ENCODE measurements at places on chromosomes 5 and 9. TPM values are rescaled to one million over a fixed set of nuclear protein-coding genes. Genes with fewer than 3 reads are reported as not detected.

The IFNB1 gene
- not detected for total RNA-seq

The SOX30 gene
- not detected for total RNA-seq

The STING1 gene
- total RNA-seq, result 9.9 TPM

The TMC1 gene
- total RNA-seq, result 0.46 TPM

The BTNL3 gene
- total RNA-seq, result not detected

The FAM81B gene
- total RNA-seq, result 14.8 TPM

The ZDHHC12 gene
- total RNA-seq, result 4.4 TPM

The GDA gene
- total RNA-seq, result 19.1 TPM

The GPR151 gene
- 0.46 TPM for total RNA-seq

The PCDHA13 gene
- total RNA-seq, result 9.9 TPM

The SLC6A3 gene
- total RNA-seq, result 12.5 TPM

The ELAVL2 gene
- total RNA-seq, result 351 TPM

The XRCC4 gene
- total RNA-seq, result 13.1 TPM

The THBS4 gene
- total RNA-seq, result 11.8 TPM

The NOP16 gene
- total RNA-seq, result 8.5 TPM

The FASTKD3 gene
- total RNA-seq, result 15.7 TPM

The MELK gene
- total RNA-seq, result 6.9 TPM

The PHF24 gene
- total RNA-seq, result 45.2 TPM

The PLPP1 gene
- 36.0 TPM for total RNA-seq

The SPATA31A3 gene
- not detected for total RNA-seq

The TMEM171 gene
- total RNA-seq, result 0.23 TPM

The FOXE1 gene
- not detected for total RNA-seq

The PAEP gene
- not detected for total RNA-seq

The HTR4 gene
- total RNA-seq, result 5.5 TPM

The IRF1 gene
- total RNA-seq, result 3.2 TPM

The C1QTNF2 gene
- total RNA-seq, result 2.5 TPM

The MLANA gene
- not detected for total RNA-seq

The LECT2 gene
- not detected for total RNA-seq

The GFPT2 gene
- 12.9 TPM for total RNA-seq

The CATSPER3 gene
- total RNA-seq, result 0.23 TPM

The GDF9 gene
- total RNA-seq, result 1.8 TPM

The STPG3 gene
- not detected for total RNA-seq

The PPIC gene
- 7.2 TPM for total RNA-seq

The TUSC1 gene
- total RNA-seq, result 11.5 TPM

The LRRC70 gene
- 4.8 TPM for total RNA-seq

The SELENOP gene
- total RNA-seq, result 51.7 TPM

The FOXD4 gene
- total RNA-seq, result 1.6 TPM

The GFRA3 gene
- total RNA-seq, result not detected

The LMX1B gene
- total RNA-seq, result 1.8 TPM

The FOXD4L6 gene
- 0.46 TPM for total RNA-seq

The JAKMIP2 gene
- 55.6 TPM for total RNA-seq

The HNRNPK gene
- total RNA-seq, result 630 TPM

The CNTNAP3B gene
- 39.7 TPM for total RNA-seq

The ZDHHC11B gene
- 7.6 TPM for total RNA-seq

The DIRAS2 gene
- 97.1 TPM for total RNA-seq

The PCA3 gene
- 1.4 TPM for total RNA-seq

The CTXN3 gene
- 8.5 TPM for total RNA-seq

The IL13 gene
- total RNA-seq, result not detected
